ENCODE measurements at places on chromosomes 11 and 22. TPM values are rescaled to one million over a fixed set of nuclear protein-coding genes. Genes with fewer than 3 reads are reported as not detected.
A peak's percentile ranks its signal among the peaks of the same experiment; 100 is the strongest.

SYNGR1 gene
- 6.3 TPM for total RNA-seq

DNA sequence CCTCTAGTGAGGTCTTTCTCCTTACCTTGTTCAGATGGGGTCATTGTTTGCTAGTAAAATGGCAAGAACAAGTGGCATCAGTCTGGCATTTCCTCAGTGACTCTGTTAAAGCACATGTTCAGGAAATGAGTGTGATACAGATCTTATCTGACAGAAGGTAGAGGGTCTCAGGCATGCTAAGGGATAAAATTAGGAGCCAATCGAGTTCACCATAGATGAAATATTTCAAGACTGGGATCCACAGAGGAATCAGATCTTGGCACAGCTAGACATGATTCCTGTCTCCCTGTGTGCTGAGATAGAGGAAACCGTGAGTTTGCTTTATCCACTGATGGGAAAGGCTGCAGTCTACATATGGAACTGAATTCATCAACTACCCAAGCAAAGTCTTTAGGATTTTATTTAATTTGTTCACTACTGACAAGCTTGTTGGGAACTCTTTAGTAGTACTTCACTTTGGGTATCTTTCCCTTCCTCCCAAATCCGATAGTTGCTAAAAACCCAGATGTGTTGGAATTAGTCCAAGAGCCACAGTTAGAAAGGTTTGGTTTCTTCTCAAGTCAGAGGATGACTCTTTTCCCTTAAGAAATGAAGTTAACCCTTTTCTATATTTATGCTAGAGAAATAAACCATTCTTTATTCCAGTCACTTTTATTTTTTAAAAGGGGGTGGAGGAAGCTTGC lies 18.4 kb downstream of the FAM118B start:
- DNase-seq, result peak; percentile 80

- DNase-seq, result no peak
Observed at GRCh38 chr22:22199634-22200033, 45.0 kb upstream of the VPREB1 start.

PRG3 gene
- 0.22 TPM for total RNA-seq

PATE2 gene
- total RNA-seq, result 0.13 TPM

DNA sequence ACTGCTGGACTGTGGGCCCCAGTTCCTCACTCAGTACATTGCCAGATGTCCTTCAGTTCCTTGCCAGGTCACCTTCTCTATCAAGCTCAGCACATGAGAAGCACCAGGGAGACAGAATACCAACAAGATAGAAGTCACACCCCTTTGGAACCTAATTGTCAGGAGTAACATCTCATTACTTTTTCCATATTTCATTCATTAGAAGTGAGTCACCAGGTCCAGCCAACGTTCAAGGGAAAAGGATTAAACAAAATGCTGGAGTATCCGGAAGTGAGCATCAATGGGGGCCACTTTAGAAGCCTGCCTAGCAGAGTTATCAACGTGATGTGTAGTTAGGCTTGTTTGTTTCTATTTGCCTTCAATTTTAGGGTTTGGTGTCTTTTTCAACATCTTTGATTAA lies 569.3 kb downstream of the MIAT start:
- DNase-seq, result no peak

CSF2RB gene
- total RNA-seq, result 1.8 TPM

SLN gene
- total RNA-seq, result 2,631 TPM

- peak; percentile 55 for DNase-seq
Observed at GRCh38 chr11:88282747-88283515, 54.6 kb downstream of the CTSC start.

DNA sequence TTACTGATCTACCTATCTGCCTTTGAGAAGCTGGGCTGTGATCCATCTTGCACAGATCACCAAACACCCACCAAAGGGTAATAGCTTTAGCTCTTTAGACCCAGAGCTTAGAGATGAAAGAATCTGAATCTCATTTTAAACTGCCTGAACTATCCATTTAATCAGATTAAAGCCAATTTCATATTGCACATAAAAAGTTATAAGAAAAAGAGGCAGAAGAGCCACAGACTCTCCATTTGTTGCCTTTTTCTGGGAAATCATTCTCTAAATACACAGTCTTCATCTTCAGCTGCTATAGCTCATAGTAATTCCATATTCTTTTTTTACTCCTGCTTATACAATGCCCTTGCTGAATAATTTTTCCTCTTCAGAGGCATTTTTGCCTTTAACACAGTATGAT lies 271.2 kb downstream of the DLG2 start:
- DNase-seq, result no peak

SLC22A6 gene
- not detected for total RNA-seq

- no peak for DNase-seq
Observed at GRCh38 chr11:36101466-36101865, 157.6 kb downstream of the LDLRAD3 start.

DNA sequence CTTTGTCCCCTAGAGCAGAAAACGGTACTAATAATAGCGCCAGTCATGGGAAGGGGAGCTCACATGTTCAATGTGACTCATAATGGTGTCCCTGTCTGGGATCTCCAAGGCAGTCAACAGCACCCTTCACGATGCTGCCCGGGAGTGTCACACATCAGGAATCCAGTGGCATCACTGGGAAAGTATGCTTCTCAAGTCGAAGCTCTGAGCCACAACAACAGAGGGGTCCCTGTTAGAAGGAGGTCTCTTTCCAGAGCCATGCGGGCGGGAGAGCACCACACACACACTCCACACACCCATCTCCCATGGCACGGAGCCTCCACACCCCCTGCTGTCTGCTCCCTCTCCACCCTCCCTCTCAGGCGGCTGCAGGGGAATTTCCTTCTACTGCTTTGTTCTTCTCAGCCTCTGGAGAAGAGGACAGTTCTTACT lies 119.7 kb downstream of the ETS1 start:
- no peak for DNase-seq

TBC1D22A gene
- total RNA-seq, result 8.0 TPM

DNA sequence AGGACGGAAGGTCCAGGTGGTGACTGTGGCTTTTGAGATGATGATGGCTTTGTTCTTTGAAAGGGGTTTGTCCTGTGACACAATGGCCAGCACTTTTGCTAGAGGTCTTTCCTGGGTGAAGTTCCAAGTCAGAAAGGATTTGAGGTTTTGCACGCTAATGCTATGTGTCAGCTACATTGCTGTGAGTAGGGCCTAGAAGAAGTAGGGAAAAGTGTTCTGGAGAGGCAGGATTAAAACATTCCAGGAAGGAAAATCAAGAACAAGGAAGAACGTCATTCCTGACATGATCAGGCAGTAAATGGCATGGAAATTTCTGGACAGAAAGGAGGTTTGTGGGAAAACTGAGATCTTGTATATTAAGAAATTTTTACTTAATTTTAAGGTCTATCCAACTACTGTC lies 290.7 kb downstream of the NTM start:
- no peak for DNase-seq

DNA sequence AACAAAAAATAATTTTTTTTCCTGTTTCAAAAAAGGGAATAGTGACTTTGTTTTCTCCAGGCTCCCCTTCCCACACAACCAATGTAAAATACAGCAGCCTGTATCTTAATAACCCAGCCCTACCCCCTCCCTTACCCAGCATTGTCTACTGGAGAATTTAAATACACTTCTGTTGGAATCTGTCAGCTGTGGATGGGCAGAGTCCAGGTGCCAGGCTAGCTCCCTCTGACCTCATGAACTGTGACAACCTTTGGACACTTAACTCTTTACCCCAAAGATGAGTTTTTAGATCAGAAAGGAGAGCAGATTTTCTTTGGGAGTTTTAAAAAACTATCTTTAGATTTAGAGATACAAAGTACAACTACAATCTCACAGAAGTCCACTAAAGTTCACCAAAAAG lies 42.9 kb downstream of the DDX6 start:
- no peak for DNase-seq

DNA sequence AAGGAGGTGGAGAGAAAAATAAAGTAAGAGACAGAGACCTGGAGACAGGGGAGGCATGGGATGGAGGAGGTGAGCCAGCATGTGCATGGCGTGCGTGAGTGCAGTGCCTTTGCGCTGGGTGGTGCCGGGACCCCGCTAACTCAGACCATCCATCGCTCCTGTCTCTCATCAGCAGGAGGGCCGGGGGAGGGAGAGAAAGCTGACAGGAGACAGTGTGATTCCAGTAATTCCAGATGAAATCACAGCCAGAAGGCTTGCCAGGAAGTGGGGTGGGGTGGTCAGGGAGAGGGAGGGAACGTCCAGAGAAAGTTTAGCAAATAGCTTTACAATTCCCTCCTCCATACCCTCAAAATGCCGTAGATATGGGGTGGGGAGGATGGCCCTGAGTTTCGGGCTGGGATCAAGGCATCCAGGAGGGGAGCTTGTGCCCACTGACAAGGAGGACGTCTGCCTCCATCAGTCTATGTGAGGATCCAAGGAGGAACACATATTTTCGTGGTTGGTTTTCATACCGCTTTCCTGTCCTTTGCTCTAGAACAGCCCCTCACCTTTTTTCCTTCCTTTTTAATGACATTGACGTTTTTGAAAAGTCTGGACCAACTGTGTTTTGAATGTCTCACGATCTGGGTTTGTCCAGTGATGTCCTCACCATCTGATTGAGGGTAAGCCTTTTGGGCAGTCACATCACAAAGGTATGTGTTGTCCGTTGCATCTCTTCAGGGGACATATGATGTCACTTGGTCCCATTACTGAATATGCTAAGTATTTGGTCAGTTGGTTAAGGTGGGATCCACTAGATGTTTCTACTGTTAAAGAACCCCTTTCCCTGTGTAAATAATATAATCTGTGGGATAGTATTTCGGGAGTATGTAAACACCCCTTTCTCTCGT lies 567.3 kb downstream of the MIAT start:
- peak; percentile 89 for DNase-seq

DNA sequence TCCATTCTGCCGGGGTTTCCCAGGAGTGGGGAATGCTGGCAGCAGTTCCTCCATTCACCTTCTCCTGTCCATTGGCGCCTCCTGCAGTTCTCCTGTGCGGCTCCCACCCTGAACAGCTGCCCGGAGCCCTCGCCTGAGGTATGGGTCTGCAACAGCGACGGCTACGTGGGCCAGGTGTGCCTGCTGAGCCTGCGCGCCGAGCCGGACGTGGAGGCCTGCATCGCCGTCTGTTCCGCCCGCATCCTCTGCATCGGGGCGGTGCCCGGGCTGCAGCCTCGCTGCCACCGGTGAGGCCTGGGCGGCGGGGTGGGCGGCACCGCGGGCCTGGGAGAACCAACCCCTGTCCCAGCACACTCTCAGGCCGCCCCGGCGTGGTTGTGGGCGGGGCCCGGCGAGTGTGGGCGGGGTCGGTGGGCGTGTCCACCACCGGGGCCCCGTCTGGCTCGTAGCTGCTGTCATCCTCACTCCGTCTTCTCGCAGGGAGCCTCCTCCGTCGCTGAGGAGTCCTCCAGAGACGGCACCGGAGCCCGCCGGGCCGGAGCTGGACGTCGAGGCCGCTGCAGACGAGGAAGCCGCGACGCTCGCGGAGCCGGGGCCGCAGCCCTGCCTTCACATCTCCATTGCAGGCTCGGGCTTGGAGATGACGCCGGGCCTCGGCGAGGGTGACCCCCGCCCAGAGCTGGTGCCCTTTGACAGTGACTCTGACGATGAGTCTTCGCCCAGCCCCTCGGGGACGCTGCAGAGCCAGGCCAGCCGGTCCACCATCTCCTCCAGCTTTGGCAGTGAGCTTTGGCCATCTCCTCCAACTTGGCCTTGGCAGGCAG lies 14.0 kb upstream of the RELT start:
- no peak for DNase-seq

DNA sequence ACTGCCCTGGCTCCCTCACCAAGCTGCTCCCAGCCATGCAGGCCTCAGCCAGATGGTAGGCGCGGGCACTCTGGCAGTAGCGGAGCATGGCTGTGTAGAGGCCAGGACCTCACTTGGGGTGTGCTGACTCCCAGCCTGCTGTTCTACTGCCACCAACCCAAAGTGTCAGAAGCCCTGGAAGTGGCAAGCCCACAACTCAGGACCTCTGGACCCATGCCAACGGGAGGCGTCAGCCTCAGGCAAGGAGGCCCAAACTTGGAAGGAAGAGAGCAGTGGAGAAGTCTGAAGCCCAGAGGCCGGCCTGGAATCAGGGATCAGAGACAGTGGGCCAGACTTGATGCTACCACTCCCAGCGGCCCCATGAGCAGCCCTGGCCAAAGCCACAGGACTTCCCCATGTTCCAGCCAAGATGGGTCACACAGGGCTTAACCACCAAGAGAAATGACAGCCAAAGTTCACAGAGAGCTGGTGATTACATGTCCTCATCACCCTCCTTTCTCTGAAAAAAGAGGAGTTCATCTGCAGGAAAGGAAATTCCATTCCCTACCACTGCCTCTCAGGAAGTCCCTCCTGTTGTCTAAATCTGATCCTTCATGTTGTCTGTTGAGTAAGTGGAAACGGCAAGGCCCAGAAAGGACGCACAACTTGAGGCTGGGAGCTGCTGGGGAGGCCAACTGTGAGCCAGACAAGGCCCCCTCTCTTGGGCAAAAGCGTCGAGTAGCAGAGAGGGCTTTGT lies 4.4 kb downstream of the ARRB1 start:
- DNase-seq, result no peak

DNA sequence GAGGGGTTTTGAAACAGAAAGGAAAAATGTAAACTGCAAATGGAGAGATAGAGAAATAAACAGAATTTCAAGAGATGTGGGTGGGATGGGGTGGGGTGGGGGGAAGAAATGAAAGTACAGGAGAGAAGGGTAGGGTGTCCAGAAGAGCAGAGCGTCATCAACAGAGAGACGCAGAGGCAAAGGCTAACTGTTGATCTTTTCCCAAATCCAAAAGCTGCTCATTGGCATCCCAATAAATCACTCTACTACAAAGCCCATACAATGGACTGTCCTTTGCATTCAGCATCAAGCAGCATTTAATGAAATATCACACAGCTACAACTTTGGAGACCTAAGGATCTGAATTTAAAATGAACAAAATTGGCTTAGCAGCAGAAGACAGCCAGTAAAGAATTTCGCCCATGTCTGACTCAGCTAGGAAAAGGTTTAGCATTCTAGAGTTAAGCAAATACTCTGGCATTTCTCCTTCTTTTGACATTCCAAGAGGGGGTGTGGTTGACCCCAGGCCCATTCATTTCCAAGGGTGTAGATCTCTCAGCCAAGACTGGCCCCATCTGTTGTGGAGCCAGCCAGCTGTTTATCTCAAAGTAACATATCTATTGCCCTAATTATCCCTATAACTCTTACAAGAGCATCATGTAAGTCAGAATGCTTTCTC lies 1.5 kb downstream of the RAB30 start:
- DNase-seq, result peak; percentile 59

SYT13 gene
- 0.49 TPM for total RNA-seq

FOLR3 gene
- not detected for total RNA-seq

CNIH2 gene
- 1.0 TPM for total RNA-seq

GRCh38 chr11:110519796-110520195 lies 90.0 kb downstream of the FDX1 start:
- DNase-seq, result no peak

YPEL4 gene
- 0.53 TPM for total RNA-seq

TEX54 gene
- not detected for total RNA-seq

DNA sequence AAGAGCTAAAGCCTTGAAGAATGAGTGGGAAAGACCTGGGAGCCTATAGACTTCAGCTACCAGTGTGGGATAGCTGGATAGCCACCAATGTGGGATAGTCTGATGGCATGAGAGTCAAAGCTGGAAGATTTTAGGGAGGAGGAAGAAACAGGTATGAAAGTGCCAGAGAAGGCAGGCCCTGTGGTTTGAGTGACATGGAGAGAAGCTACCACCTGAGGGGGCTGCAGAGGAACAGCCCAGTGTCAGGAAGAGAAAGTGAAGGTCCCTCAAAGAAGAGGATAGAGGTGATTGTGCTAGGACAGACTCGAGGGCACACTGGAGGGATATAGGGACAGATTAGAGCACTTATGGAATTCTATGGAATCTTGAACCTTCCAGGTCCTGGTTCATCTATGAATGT lies 23.1 kb upstream of the PAX6 start:
- no peak for DNase-seq

GRCh38 chr11:76120513-76121101 lies 85.7 kb downstream of the WNT11 start:
- DNase-seq, result peak; percentile 82

STK33 gene
- total RNA-seq, result 3.8 TPM

GRCh38 chr11:1852877-1853276 lies at the start of gene LSP1:
LSP1 (plus strand) TSS chr11:1853084; CDS start chr11:1853145, 61 bp downstream.
- no peak for DNase-seq
